KG1 (cell line): ENCODE measurements at places on chromosomes 1 and 21.

- no peak for DNase-seq
Measured at GRCh38 chr21:43588957-43589356, 70.3 kb downstream of the HSF2BP start.

DNA sequence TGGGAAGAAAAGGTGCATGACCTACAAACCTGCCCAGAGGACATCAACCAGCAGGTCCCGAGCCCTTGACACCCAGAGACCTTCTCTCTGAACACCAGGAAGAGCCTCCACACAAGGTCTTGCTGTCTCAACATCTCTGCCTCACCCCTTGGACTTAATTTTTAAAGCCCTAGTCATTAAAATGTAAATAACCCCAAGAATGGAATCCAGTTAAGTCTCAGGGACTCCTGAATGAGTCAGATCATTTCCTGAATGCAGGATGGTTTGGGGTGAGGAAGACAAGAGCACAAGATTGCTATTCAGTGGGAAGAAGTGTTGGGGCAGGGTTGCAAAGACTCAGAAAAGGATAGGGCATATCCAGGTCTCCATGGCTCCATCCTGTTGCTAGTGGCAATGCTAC lies 17.8 kb upstream of the GRIK3 start:
- no peak for DNase-seq

GRCh38 chr1:217067642-217068041 lies 344.4 kb upstream of the ESRRG start:
- DNase-seq, result no peak

GRCh38 chr1:243495442-243496186 lies 239.8 kb downstream of the SDCCAG8 start:
- DNase-seq, result no peak

DNA sequence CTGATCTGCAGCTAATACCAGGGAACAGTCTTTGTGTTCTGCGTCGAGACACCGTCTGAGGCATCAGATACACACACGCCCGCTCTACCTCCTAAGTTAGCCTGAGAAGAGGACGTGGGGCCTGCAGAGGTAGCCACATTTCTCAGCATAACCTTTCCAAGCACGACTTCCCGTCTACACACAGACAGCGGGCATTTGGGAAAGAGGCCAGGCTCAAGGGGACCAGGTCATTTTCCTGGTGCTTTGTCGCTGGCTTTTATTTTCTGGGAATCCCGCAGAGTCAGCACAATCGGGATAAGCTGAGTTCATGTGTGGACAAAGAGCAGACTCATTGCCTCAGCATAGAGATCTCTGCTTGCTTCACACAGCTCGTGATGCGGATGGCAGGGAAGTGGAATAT lies 72.5 kb upstream of the SMYD2 start:
- DNase-seq, result no peak

DNA sequence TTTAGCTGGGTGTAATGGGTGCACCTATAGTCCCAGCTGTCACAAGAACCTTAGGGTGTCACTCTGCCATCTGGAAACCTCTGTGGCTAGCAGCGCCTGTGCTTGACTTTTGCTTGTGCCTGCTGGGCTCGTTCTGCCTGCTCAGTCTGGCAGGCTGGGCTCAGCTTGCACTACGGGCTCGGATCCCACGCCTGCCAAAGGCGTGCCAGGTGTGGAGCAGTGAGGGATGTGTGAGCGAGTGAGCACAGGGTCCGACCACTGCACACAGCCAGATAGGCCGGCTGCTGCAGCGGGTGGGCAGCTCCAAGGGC lies 2.8 kb upstream of the LSM10 start:
- no peak for DNase-seq

DNA sequence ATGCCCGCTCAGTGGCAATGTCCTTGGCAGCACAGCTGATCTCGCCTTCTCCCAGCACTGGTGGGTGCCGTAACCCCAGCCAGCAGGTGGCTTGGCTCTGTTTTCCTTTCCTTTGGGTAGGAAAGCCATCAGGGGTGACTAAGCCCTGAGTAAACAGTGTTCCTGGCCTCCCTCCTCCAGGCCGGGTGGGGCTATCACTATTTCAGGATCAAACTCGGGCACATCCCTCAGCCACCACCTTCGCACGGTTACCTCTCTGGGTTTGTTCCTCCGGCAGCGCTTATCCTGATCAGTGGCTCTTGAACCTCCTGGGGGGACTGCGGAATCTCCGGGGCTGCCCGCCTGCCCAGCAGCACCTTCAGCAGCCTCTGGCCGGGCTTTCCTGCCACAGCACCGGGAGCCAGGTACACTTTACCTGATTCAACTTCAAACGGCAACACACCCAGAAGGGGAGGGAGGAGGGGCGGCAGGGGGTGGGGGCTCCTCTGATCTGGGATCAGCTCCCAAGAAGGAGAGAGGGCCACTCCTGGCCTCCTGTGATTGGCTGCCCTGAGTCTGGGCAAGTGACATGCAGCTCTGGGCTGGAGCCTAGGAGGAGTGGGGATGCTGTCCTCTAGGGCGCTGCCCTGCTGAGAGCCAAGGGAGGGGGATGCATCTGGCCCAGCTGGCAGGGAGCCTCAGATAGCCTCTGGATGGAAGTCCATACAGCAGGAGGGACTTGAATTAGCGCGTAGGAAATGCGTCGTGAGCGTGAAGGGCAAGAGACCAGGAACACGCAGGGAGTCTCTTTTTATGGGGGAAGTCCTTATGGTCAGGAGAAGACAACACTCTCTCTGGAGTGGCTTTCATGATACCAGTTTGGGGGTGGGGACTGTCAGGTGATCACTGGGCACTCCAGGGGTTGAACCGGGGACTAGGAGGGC lies at the start of gene ASCL5:
Gene ASCL5 (minus strand): TSS at position 353 of the 923 bp plus-strand sequence. CDS start 11,812 bp downstream, outside the sequence.
- no peak for DNase-seq

DNA sequence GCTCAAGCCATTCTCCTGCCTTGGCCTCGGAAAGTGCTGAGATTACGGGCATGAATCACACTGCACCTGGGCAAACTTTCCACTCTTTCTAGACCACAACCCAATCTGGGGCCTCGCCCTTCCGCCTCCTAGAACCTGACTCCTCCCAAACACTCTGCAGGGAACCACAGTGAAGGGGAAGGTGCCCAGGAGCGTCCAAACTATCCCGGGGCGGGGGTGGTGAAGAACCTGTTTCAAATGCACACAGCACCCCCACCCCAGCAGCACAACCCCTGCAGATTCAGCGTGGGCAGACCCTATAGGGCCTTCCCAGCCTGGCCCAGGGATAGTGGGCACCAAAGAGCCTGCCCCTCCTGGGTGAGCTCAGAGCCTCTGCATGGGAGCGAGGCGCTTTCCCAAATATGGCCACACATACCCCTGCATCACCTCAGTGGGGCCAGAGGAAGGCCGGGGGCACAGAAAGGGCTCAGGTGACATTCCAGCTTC lies 86.9 kb downstream of the STUM start:
- no peak for DNase-seq

DNA sequence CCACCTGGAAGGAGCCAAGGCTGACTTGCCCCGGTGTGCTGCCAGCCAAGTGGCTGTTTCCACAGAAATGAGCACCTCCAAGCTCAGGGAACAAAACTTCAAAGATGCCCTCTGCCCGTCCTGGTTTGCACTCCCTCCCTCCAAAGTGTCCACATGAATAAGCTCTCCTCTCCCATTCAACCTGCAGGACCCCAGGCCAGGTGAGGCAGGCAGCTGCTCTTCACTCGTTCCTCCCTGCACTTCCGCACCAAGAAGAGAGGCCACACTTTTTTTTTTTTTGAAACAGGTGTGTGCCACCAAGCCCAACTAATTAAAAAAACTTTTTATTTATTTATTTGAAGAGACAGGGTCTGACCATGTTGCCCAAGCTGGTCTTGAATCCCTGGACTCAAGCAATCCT lies 18.5 kb upstream of the CLIC4 start:
- DNase-seq, result no peak

GRCh38 chr1:33255347-33256220 lies 708 bp upstream of the ZNF362 start:
- DNase-seq, result peak; percentile 42

DNA sequence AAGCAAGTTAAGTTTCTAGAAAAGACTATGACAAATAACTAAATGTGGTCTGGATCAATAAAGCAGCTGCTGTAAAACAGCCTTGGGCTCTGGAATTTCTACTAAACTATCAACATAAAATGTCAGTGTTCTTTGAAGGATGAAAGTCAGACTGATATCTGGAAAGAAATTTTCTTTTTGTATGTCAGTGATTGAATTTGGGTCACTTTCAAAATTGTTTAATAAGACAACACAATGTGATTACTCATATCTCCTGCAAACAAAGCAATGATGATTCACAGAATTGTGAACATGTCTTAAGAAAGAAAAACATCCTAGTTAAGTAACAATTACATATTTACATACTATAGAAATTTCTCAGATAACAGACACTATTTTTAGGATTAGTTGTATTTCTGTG lies 826.4 kb downstream of the PLA2G4A start:
- no peak for DNase-seq

DNA sequence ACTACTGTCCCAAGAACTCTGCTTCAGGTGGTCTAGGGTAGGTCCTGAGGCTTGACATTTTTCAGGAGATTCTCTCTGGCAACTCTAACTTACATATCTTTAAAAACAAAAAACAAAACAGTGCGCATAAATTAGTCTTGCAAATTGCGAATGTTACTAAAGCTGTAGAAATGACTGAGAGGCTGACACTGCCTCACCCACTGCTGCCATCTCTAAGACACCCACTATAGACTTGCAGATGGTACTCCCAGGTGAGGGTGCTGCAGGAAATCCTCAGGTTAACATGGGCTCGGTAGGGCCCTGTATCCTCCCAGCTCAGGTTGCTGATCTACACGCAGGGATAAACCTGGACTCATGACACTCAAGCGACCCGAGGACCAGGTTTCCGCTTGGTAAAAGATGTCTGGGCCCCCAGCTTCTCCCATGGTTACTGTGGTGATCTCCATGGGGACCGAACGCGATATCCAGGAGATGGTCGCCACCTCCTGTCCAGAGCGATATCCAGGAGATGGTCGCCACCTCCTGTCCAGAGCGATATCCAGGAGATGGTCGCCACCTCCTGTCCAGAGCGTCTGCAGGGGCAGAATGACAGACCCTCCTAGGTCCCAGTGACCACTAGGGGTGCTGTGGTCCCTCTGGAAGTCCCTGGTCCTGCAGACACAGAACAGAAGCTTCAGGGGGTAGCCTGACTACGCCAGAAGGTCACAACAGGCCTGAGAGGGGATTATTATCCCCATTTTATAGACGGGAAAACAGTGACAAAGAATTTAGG lies 16.2 kb upstream of the LY9 start:
- DNase-seq, result no peak

DNA sequence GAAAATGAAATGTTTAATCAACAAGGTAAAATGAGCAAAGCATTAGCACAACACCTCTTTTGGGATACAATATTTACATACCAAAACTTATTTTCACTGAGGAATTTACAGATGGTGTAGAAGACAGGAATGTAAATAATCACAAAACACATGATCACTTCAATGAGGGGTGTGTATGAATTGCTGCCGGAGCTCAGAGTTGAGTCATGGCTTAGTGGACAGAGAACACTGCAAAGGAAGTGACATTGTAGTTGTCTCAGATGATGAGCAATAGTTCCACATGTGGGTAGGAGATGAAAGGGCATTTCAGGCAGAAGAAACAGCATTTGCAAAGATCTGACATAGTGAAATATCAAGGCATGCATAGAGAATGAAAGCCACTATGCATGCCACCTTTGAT lies 5.6 kb upstream of the KPRP start:
- DNase-seq, result no peak

GRCh38 chr1:204348242-204348641 lies 11.5 kb downstream of the PLEKHA6 start:
- DNase-seq, result no peak

DNA sequence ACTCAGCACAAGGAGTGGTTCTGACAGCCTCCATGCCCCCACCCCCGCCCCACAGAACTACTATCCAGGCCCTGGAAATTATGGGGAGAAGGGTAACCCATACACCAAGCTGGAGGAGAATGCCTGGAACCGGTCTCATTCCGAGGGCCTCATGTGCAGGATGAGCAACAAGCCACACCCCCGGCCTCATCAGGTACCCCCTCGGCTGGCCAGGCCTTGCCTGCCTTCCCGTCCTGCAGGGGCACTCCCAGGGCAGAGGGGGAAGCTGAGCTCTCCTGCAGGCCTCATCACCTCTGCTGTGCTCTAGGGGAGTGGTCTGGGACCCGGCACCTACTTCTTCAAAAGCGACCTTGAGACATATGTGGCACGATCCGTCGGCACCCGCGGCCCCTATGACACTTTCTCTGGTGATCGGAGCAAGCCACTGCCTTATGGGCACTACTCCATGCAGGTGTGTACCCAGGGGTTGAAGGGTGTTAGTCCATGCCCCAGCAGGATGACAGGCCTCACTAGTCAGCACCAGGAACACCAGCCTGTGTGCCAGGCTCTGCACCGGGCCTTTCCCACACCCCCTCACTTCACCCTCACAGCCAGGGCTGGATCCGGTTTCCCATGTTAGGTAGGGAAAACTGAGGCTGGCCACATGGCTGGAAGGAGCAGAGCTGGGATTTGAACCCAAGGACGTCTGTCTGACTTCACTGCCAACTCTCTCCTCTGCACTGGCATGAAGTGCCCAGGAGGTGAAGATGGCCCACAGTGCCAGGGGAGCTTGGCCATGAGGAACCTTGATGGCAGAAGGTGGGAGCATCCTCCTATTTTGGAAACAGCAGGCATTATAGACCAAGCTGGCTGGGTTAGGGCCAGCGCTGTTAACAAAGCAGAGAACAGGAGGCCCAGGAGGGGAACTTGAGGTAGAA lies 10.9 kb upstream of the TTC22 start:
- no peak for DNase-seq

DNA sequence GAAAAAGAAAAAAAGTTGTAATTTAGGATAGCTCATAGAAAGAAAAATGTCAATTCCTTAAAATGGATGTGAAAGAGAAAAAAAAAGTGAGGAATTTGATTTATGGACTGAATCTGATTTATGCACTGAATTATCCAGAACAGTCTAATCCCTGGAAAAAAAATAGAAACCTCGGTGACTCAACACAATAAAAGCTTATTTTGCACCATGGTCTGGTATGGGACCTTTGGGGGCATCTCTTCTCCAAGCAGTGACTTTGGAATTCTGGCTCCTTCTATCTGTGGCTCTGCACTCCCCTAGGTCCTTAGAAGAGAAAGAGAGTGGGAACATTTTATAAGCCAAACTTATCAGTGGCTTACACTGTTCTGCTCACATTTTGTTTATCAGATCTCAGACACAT lies 471.7 kb upstream of the B3GALT2 start:
- no peak for DNase-seq

GRCh38 chr1:4218619-4219018 lies 318.5 kb upstream of the C1orf174 start:
- DNase-seq, result no peak

- DNase-seq, result no peak
Measured at GRCh38 chr1:183473217-183473536, 878 bp downstream of the SMG7 start.

DNA sequence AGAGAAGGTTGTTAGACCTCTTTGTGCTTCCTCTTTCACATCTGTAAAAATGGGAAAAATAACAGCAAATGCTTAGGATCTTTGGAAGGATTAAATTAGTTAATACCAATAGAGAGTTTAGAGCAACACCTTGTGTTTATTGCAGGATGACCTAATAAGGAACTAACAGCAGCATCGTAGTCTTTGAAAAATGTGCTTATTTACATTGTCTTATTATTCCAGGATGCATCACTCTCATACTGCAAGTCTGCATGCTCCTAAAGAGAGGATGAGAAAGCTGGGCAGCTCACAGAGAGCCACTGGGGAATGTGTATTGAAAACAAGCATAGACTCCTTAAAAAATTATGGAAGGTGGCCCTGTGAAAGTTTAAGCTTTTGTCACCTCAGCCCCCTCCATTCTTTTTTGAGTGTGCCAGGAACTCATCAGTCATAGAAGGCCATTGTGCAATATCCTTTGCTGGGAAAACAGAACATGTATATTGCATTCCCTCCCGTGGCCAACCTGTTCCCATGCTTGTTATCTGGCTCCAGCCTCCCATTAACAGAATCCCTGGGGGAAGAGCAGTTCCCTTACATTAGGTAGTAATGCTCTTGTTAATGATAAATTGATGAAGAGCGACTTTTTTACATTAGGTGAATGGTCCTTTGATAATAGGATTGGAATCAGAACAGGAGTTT lies 180.7 kb downstream of the ZNF326 start:
- no peak for DNase-seq
